ENCODE measurements at places on chromosomes 5 and 9. TPM values are rescaled to one million over a fixed set of nuclear protein-coding genes. Genes with fewer than 3 reads are reported as not detected.

Gene PPP2R2B
- not detected for total RNA-seq

Gene CXXC5
- total RNA-seq: 7.8 TPM

Gene LCN9
- not detected for total RNA-seq

DNA sequence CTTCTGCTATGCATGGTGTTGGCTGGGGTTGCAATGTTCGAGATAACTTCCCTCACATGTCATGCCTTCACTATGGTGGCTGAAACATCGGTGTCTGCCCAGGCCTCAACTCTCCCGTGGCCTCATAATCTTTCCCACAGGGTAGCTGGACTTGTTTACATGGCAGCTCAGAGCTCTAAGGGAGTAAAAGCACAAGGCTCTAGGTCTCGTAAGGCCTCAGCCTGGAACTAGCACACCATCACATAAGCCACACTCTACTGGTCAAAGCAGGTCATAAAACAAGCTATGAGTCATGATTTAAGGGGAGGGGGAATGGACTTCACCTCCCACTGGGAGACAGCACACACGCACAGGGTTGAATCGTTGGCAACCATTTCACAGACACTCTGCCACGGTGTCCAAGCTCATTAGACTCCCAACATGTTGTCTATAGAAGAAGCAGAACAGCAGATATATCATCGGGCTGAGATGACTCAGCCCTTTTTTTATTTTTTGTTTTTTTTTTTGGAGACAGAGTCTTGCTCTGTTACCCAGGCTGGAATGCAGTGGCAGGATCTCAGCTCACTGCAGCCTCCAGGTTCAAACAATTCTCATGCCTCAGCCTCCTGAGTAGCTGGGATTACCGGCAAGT, 66.8 kb upstream of the IL17B start:
- peak; percentile 90 for DNase-seq

GRCh38 chr5:164060786-164061355, 555.5 kb downstream of the MAT2B start:
- DNase-seq: no peak

Gene SLC36A2
- total RNA-seq: not detected

- DNase-seq: no peak
Measured at GRCh38 chr5:10583663-10584572, 20.0 kb downstream of the ANKRD33B start.

GRCh38 chr9:127172066-127172707, 49.8 kb upstream of the ANGPTL2 start:
- DNase-seq: no peak

GRCh38 chr5:148584103-148584502, 70.2 kb downstream of the HTR4 start:
- no peak for DNase-seq

GRCh38 chr9:90898228-90898627, 96.6 kb downstream of the SYK start:
- DNase-seq: no peak

Gene DND1
- 5.1 TPM for total RNA-seq

GRCh38 chr9:37083654-37084053, 36.7 kb upstream of the ZCCHC7 start:
- DNase-seq: no peak

Gene CD72
- 1.8 TPM for total RNA-seq

DNA sequence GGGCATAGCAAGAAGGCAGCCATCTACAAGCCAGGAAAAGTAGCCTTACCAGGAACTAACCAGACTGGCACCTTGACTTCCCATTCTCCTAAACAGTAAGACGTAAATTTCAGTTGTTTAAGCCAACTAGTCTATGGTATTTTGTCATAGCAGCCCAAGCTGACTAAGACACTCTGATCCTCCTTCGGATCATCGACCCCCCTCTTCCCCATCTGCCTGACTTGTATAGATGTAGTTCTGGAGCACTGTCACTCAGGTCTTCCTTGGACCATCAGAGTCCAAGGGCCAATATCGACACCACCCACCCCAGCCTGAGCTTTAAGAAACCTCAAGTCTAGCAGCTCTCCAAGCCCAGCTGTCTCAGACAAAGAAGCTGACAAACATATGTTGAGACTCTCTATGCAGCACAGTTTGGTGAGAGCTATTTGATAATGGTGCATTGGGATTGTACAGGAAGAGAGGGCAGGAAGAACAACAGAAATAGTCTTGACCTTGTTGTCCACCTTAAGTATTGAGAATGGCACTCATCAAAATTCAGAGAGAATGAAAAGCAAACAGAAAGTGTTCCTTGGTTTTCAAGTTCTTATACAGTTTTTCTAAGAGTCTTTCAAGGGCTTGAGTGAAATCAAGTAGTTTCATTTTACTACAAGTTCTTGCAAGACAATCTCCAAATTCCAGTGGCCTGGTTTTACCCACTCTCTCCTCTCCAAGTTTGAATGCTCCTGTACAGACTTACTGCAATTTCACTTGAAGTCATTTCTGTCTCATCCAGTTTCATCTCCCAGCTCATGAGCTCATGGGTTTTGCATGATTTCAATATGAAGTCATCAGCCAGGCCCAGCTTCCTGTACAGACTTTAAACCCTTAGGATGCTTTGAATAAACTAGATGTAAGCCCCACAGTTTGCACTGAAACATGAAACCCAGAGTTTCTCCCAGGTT, 122.3 kb upstream of the RAI14 start:
- no peak for DNase-seq

GRCh38 chr5:158626718-158627117, 473.0 kb downstream of the EBF1 start:
- DNase-seq: no peak

GRCh38 chr5:69334793-69335268, 2.2 kb upstream of the CCDC125 start:
- peak; percentile 82 for DNase-seq

DNA sequence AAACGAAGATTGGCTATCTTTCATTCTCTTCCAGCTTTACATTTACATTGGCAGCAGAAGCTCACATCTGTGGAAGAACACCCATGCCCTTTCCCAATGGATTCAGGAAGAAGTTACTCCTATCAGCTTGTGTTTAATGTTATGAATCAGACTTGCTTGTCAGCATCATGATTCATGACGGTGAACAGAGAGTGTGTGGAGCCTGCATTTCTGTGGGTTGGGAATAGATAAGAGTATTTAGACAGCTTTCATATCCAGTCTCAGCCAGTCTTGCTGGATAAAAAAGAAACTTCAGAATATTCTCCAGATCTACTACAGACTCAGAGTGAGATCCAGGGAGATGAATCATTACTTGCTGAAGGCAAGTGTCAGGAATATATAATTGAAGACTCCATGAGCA, 812.9 kb upstream of the ZNF608 start:
- DNase-seq: peak; percentile 88

DNA sequence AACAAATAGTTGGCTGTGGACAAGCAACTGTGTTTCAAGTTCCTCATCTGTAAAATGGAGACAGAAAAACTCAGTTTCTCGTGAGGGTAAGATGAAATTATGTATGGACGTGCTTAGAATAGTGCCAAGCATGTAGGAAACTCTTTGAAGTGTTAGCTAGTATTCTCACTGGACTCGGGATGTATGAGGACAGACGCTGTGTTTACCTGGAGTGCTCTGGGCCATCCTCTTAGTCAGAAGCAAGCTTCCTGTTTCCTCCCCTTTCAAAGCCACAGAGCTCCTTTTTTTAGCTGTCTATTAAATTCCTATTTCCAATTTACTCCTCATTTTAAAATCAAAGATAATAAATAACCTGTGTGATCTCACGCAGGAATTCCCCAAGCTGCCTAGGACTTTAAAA, 23.8 kb upstream of the IQGAP2 start:
- DNase-seq: peak; percentile 13

All from MCF 10A (cell line).